Fibroblast of mammary gland (primary cell): ENCODE measurements at places on chromosomes 3 and 15.
A peak's percentile ranks its signal among the peaks of the same experiment; 100 is the strongest.

DNA sequence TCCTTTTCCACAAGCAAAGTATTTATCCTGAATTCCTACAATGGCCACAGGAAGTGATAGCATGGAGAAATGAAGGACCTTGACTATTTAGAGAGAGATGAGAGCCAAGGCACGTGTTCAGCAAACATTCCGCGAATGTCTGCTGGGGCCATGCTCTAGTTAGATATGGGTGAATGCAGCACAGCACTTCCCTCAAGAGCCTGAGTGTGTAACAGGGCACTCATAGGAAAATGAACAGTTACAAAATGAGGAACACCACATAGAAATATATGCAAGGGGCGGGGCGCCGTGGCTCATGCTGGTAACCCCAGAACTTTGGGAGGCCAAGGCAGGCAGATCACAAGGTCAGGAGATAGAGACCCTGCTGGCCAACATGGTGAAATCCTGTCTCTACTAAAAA lies 406.9 kb downstream of the NR2F2 start:
- DNase-seq: no peak

- DNase-seq: peak; percentile 59
Observed at GRCh38 chr15:71532994-71533393, 277.4 kb upstream of the NR2E3 start.

DNA sequence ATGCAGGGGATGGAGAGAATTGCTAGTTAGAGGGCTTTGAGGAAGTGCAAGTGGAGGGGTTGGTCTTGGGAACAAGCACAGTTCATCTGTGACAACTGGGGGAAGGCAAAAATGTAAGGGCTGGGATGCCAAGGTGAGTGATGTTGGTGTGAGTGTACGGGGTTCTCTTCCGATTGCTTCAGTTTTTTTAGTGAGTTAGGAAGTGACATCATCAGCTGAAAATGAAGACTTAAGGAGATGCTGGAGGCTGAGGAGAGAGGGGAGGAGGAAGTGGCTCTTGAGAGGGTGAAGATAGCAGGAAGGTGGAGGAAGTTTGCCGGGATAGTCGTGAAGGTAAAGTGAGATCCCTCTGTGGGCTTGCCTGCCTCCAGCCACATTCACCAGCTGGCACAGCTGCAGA lies 12.7 kb downstream of the TICRR start:
- peak; percentile 55 for DNase-seq

DNA sequence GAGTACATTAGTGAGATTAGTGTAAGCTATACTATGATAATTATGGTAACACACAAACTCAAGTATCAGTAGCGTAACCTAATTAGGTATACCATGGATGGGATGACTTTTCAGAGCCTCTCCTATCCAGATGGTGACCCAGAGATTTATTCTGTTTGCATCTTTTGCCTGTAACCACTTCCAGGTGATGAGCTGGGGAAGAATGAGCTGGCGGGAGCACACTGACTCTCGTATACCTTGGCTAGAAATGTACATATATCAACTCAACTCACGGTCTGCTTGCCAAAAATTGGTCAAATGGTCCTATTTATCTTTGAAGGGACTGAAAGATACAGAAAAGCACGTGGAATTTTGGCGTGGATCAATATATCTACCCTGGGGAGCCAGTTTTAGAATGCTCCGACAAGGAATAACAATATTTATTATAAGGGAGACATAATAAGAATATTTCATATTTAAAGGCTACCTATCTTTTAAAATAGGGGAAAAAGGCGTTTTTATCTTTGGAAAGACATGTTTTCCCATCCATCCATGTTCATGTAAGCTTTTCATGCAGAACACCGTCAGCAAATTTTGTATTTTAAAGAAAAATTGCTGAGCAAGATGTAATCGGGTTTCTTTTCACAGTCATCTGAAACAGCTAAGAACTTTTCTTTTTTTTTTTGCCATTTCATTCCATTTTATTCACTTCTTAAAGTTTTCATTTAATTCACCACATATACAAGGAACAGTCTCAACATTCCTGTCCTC lies 502.6 kb upstream of the CBLB start:
- peak; percentile 18 for DNase-seq

DNA sequence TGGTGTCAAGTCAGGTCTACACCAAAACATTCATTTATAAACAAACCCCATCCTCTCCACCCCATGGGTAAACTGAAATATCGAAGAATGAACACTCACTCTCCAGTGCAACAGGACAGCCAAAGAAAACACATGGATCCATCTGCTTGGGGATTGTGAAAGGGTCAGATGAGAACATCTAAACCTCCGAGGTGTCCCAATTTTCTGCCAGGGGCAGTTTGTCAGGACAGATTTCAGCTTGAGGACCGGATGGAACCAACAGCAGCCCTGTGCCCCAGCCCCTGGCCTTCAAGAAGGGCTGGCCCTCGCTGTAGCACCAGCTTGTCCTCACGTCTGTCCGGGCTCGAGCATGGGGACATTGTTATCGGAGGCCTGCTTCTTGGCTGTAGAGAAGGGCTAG lies 45.5 kb downstream of the PCSK6 start:
- DNase-seq: no peak

GRCh38 chr3:46070595-46071093 lies 43.4 kb upstream of the XCR1 start:
- no peak for DNase-seq
